ENCODE measurements at places on chromosomes 4 and X.

GRCh38 chr4:138938366-138938690, 77.3 kb upstream of the NOCT start:
- DNase-seq = no peak

GRCh38 chr4:92334716-92335350, 31.1 kb downstream of the GRID2 start:
- no peak for DNase-seq

DNA sequence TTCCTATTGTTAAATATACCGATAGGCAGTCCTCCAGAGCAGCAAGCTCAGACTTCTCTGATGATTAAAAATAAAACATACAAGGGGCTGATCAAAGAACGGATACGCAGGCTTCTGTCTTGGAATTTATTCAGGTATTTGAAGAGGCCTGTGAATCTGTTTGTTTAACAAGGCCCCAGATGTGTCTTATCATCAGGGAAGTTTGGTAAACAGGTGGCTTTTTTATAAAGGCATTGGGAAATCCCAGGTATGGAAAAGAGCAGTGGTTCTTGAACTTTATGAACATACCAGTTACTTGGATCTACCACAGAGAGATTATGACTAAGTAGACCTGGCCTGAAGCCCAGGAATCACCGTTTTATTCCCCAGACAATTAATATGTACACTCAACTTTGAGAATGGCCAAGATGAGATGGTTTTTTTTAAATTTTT, 47.9 kb downstream of the SOWAHB start:
- DNase-seq = no peak

DNA sequence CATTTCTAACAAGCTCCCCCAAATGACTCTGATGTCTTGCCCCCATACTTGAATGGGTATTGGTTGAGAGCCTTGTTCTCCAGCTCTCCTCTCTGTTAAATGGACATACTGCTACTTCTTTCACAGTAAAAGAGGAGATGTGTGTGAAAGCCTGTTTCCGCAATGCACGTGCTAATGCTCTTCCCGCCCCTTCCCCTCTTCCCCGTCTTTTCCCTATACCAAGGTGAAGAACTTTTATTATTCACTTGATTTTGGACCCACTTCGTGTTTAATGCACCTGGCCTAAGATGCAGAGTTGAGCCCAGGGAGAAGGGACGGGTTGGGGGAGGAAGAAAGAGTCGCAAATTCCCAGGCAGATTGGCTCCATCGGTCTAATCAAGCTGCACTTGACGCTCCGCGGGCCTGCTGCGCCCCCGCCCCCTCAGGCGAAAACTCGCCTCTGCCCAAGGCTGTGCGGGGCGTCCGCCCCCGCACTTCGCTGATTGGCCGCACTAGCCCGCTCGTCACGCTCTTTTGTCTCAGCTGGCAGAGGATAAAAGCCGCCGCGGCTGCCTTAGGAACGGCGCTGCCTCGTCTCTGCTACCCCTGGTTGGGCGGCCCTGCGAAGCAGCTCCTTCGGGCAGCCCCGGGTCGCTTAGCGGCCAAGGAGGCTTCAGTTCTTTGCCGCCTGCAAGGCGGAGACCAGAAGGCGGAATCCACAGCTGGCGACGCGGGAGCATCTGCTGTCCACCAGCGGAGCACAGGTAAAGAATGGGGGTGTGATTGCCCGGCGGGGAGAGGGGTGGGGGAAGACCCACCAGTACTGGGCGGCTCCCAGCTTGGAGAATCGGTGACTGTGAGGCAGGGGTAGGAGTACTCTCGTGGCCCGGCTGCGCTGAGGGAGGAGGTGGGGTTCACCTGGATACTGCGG, at the start of gene ZCCHC12:
Gene ZCCHC12, plus strand, starts transcription at position 562 of the 910 bp plus-strand sequence. CDS start 1,421 bp downstream, outside the sequence.
- peak; percentile 13 for DNase-seq

GRCh38 chr4:78297116-78297800, 240.1 kb downstream of the FRAS1 start:
- DNase-seq = no peak

GRCh38 chrX:103211012-103211715, 3.7 kb upstream of the BEX4 start:
- DNase-seq = peak; percentile 2

DNA sequence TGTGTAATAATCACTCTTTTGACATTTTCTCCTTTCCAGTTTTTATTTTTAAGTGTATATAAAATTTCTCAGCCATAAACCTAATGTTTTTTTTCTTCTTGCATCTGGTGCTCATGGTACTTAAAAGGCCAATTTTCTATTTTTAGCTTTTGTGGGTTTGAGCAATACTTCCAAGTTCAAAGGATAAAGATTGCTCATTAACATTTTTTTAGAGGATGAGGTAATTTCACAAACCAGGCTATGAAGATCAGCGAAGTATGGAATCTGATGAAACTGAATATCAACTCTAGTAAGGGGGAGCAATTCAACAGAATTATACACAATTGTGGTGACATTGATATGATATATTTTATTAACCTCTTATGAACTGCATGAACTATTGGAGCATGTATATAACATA, 25.8 kb upstream of the KLHL34 start:
- no peak for DNase-seq

DNA sequence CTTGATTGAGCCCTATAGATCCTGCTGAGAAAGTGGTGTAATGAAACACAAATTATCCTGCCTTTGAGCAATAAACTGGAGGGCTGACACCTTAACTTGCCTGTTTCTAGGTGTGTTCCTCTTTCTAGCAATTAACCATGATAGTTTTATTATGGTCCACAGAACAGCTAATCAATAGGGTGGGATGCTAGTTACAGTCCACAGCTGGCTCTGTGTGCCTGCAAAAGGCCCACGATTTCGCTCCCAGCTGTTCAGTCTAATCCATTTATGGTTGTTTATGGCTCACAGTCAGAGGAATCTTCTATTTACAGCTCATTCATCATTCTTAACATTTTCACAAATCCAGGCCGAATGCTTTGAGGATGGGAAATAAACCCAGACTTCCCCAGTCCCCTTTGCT, 674.9 kb downstream of the SMARCA1 start:
- DNase-seq = no peak

- DNase-seq = no peak
Observed at GRCh38 chrX:155778844-155779553, 102.1 kb upstream of the VAMP7 start.

- no peak for DNase-seq
Observed at GRCh38 chrX:15382813-15383212, 1.4 kb downstream of the VEGFD start.

DNA sequence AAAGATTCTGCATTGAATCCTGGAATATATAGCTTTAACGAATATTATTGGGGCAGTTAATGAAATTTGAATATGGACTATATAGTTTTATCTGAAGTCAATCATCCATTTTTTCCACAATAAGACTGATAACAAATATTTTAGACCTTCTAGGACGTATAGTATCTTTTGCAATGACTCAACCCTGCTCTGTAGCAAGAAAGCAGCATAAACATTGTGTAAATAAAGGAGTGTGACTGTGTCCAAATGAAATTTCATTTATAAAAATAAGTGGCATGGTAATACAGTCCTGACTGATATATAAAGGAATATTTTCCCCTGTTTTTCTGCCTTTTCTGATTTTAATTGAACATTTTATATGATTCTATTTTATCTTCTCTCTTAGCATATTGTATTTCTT, 947.7 kb upstream of the SLIT2 start:
- DNase-seq = no peak

DNA sequence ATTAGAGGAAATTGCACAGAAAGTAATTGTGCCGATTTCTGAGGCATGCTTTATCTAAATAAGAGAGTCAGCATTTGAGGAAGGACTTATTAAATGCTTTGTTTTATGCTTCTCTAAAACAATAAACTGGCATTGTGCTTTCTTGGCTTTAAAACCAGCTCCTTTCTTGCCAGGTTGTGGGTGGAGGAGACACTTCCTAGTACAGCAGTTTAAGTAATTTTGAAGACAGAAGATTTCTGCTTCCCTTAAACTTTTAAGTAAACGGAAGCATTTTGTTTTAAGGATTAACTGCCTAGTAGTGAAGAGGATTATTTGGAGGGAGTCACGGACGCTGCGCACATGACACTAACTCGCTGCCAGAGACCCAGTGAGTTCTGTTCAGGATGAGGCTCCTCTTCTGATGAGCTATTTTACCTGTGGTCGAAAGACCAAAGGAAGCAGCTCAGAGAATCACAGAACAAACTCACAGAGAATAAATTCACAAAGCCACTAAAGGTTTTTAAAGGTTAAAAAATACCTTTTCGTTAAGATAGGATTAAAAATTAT, 169.5 kb downstream of the TLL1 start:
- no peak for DNase-seq

- no peak for DNase-seq
Observed at GRCh38 chr4:117357437-117357836, 272.1 kb upstream of the TRAM1L1 start.

GRCh38 chrX:68710870-68711576, 63.6 kb downstream of the STARD8 start:
- no peak for DNase-seq

- DNase-seq = no peak
Observed at GRCh38 chr4:54593795-54594322, 63.9 kb upstream of the KIT start.

DNA sequence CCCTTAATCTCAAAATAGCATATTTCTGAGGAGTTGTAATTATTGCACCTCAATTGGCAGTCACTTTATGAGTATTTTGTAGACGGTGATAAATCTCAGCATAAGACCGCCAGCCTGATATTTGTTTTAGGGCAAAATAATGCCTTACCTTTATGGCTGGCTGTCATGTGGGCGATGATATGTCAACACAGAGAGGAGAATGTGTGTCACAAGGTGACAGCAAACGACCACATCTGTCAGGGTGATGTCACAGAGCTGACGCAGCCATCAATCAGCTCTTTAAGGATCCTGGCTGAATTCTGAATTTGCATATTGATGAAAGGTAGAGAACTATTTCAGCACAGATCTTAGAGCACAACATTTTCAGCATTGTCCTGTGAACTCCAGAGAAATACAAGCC, 209.7 kb downstream of the CEP135 start:
- DNase-seq = no peak

DNA sequence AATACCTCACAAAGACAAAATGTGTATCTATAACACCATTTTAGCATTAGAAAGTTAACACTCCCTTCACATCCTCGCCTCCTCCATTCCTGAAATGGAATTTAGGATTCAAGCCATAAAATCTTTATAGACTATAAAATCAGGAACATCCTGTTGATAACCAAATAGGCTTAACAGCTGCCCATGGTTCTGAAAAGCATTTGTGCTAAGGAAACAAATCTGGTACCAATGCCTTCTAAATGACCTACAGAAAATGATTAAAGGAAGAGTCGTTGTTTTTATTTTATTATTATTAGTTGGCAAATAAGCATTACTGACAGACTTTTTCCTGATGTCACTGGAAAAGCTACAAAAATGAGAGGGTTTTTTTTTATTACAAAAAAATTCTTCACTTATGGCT, 79.8 kb downstream of the PAPSS1 start:
- no peak for DNase-seq

Measured in stimulated activated CD8-positive, alpha-beta memory T cell treated with anti-CD3 and anti-CD28 coated beads, Interleukin-7, amount 100 ng/mL, for 1 hour (primary cell).